ENCODE measurements at places on chromosomes 5 and 9.

GRCh38 chr5:151592855-151593408 is 1.8 kb upstream of the FAT2 start:
- no peak for DNase-seq

DNA sequence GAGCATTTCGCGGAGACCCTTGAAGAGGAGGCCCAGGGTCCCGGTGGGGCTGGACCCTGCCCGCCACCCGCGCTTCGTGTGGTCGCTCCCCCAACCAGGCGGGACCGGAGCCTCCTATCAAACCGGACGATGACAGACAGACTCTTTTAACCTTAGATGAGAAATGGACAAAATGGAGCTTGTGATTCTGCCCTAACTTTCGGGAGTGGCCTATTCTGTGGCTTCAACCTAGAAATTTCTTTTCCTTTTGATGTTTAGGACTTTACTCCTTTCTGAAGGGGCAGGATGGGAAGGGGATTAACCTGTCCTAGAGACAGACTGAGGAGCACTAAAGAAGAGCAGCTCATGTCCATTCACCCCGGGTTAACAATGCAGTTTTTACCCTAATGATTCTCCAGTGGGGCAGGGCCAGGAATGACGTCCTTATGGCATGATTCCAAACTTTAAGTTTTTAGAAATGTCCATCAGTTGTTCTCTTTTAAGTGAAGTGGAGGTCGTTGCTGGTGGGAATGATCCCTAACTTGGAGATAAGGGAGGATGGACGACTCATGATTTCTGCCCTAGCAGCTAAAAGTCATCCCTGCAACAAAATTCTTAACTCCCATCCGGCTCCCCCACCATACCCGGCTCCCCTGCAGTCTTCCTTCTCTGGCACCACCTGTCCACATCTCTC is 1.0 kb downstream of the NIPSNAP3A start:
- no peak for DNase-seq

DNA sequence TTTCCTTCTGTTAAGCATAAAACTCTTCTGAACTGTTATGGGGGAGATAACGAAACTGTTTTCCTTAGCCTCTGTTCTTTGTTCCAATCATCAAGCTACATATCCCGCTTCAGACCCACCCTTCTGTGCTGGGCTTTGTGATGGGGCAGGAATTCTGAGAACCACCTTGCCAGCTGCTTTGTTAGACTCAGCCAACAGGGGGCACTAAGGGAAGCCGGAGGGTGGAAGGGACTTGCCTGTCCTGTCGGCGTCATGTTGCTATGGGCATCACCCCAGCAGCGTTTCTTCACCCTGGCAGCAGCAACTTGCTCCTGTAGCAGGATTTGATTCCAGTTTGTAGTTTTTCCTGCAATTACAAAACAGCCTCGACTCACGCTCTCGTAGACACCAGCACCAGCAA is 169.1 kb downstream of the CAAP1 start:
- DNase-seq, result no peak

DNA sequence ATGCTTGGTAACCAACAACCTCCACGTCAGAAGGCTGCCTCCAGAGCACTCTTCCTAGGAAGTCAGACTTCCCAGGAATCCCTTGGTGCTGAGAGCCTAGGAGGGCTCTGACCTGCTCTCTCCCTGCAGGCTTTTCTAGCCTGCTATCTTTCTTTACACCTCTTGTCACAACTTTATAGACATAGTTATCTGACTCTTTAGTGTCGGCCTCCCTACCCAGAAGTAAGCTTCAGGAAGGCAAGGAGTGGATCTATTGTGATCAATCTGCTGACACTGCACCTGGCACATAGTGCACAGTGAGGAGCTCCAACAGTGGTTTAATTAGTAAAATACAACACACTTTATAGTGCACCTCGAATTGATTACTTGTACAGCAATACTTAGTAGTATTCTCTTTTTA is 2.3 kb downstream of the AFAP1L1 start:
- no peak for DNase-seq

GRCh38 chr5:143024228-143024920 is 254.2 kb downstream of the ARHGAP26 start:
- DNase-seq, result no peak

GRCh38 chr5:55327281-55327680 is 19.5 kb downstream of the MTREX start:
- no peak for DNase-seq

- no peak for DNase-seq
These were observed 12.7 kb upstream of the HEXB start for GRCh38 chr5:74672215-74672877.

- DNase-seq, result peak; percentile 4
These were observed 1.3 kb downstream of the GPR150 start for GRCh38 chr5:95620870-95621838.

- no peak for DNase-seq
These were observed 3.6 kb upstream of the RGS7BP start for GRCh38 chr5:64502196-64502595.

- DNase-seq, result no peak
These were observed 626.7 kb upstream of the COX7C start for GRCh38 chr5:85990998-85991397.

GRCh38 chr5:90142541-90142940 is 267.0 kb downstream of the CETN3 start:
- DNase-seq, result no peak

DNA sequence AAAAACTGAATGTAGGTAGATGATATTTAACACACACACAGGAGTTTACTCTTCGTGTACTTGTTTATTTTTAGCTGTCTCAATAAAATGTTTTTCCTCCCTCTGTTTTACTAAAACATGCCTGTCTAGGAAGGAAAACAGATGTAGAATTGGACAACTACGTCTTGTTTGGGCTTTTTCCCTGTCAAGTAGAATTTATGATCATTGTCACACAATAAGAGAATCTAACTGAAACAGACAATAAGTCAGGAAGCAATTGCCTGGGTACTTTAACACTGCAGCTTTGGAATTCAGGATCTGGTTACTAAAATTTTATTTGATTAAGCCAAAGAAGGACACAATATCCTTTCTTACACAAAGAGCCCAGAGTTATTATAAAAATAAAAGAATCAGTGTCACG is 164.2 kb downstream of the ZDHHC21 start:
- no peak for DNase-seq

DNA sequence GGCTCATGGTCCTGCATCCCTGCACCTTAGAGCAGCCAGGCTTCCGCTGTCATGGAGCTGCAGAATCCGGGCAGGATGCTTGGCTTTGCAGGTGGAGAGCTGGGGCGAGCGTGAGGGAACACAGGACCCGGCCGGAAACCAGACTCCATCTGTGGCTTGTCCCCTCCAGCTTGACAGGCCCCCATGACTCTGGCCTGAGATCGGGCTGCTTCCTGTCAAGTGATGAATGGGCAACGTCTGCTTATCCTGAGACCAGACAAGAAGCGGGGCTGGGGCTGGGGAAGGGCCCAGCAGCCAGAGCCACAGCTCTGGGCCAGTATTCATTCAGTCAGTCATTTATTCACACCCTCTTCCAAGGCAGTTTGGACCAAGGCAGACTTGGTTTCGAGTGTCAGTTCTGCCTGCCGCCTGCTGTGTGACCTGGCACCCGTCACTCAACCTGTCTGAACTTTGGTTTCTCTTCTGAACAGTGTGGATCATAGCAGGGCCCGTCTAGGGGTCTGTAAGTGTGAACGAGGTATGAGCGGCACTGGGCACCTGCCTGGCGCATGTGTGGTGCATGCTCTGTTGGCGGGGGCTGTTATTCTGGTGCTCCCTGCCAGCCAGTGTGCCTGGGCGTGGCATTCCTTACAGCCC is 37.5 kb downstream of the NEK6 start:
- no peak for DNase-seq

GRCh38 chr9:2506321-2506720 is 115.3 kb upstream of the VLDLR start:
- no peak for DNase-seq

- no peak for DNase-seq
These were observed 49.8 kb downstream of the FEM1C start for GRCh38 chr5:115494570-115495289.

GRCh38 chr5:80982093-80982492 is 21.9 kb downstream of the RASGRF2 start:
- no peak for DNase-seq

- DNase-seq, result no peak
These were observed 183.2 kb downstream of the AUH start for GRCh38 chr9:91178281-91179236.

DNA sequence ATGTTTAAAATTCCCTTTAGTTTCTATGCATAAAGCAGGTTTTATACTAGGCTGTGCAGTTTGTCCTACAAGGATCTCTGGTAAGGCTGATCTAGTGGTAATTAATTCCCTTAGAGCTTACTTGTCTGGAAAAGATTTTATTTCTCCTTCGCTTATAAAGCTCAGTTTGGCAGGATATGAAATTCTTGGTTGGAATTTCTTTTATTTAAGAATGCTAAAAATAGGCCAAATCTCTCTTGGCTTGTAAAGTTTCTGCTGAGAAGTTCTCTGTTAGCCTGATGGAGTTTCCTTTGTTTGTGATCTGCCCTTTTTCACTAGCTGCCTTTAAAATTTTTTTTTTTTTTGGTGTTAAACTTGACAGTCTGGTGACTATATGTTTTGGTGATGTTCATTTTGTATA is 237.1 kb upstream of the TLE4 start:
- no peak for DNase-seq

DNA sequence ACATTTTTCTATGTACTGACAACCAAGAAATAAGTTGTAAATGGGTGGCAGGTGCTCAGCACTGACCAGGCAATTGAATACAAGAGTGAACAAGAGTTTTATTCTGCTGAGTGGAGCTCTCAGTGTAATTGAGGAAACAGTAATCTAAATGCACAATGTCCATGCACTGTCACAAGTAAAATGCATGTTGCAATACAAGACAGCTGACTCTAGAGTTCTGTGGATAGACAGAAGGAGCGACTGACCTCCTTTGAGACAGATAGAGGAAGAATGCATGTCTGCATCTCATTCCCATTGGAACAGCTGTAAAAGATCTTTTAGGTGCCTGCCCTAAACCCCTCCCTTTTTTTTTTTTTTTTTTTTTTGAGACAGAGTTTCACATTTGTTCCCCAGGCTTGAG is 299.0 kb downstream of the FBXL7 start:
- no peak for DNase-seq

DNA sequence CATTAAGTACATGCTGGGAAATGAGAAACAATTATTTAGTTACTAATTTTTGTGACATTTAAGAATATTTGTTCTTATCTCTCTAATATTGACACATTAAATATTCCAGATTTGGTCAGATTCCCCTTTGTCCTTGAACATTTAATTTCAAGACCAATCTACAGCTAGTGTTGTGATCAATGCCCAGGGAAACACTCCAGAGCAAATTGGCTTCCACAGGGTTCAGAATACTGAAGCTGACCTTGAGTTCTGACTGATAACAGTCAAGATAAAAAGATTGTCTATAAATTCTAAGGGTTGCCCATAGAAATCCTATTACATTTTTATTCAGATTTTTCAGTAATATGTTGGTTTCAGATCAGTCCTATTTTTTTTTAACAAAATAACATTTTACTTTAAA is 31.3 kb downstream of the ZFYVE16 start:
- DNase-seq, result no peak

DNA sequence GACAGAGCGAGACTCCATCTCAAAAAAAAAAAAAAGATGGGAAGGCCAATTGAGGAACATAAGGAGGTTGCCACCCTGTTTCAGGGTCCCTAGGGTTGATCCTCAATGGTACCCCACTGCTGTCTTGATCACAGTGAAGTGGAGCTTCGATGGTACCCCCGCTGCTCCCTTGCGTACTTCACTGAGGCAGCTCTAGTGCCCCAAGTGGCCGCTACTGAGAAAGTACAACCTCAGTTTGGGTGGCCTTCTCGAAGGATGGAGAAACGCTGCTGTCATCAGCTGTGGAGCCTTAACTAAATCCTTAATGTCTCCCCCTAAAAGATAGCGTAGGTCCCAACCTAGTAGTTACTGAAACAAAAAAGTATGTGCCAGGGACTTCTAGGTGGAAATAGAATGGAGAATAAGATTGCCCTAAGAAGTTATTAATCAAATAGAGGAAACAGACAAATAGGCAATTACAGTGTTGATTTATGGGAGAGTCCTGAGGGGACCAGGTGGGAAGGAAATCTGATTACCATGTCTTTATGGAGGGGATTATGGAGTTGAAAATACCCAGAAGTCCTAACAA is 6.3 kb downstream of the TESK1 start:
- DNase-seq, result no peak

DNA sequence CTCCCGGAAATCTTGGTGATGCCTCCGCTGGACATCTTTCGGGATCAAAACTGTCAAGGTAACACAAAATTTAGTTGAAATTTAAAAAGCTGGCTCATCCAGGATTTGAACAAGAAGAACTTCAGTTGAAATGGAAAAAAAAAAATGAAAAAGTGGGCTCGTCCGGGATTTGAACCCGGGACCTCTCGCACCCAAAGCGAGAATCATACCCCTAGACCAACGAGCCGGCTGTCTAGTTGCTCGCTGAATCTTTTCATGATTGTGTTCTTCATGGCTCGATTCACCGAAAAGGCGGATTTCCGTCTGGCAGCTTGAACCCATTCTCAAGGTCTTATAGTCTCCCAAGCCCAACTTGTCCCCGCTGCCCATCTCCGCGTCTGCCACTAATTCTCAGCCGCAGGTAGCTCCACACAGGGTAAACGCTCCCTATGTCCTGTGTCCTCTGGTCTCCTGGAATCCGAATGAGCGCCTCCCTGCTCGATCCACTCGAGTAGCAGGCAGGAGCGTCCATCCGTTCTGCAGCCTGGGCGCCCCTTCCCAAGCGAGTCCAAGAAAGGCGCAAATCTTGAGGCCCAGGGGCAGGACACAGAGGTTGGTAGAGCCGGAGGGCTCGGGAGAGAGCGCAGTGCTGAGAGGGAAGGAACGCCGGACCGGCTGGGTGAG is 16.2 kb downstream of the TRIM7 start:
- DNase-seq, result no peak

DNA sequence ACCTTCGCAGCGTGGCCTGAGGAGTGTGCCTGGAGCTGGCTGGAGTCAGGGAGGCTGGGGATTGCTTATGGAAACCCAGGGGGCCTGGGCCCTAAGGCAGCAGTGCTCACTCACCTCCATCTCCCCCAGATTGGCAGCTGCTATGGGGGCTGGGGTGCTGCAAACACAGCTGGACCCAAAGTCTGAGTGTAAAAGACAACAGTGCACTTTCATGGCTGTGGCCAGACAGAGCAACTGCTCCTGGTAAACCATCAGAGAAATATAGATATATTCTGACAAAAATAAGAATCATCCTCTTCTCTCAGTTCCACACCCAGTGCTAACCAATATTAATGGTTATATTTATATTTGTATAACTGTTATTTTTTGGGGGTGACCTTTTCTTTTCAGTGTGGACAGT is 123.9 kb downstream of the TENT4A start:
- no peak for DNase-seq

GRCh38 chr5:78726003-78726402 is 77.4 kb upstream of the LHFPL2 start:
- no peak for DNase-seq

- DNase-seq, result no peak
These were observed 123.2 kb downstream of the MYO10 start for GRCh38 chr5:16812911-16813310.

- no peak for DNase-seq
These were observed 675.4 kb downstream of the SEMA5A start for GRCh38 chr5:8870349-8870958.

All from T1000 (cell line).